ENCODE measurements at places on chromosomes 6 and 20.
A peak's percentile ranks its signal among the peaks of the same experiment; 100 is the strongest.

- peak; percentile 40 for DNase-seq
Measured at GRCh38 chr20:32509639-32510066, 75.5 kb downstream of the NOL4L start.

- no peak for DNase-seq
Measured at GRCh38 chr6:29005183-29005885, at the start of gene ZNF311. ZNF311 (minus strand) TSS chr6:29005315; CDS start chr6:29003954, 1,361 bp downstream.

- no peak for DNase-seq
Measured at GRCh38 chr20:32168184-32168910, 39.2 kb downstream of the PLAGL2 start.

- DNase-seq, result no peak
Measured at GRCh38 chr20:49587111-49587570, 19.2 kb upstream of the PTGIS start.

Data from T follicular helper cell (primary cell).